Activated B cell treated with CpG ODN at 0.5 μM for 24 hours (primary cell): ENCODE measurements at places on chromosomes 16 and 17.
A peak's percentile ranks its signal among the peaks of the same experiment; 100 is the strongest.

DNA sequence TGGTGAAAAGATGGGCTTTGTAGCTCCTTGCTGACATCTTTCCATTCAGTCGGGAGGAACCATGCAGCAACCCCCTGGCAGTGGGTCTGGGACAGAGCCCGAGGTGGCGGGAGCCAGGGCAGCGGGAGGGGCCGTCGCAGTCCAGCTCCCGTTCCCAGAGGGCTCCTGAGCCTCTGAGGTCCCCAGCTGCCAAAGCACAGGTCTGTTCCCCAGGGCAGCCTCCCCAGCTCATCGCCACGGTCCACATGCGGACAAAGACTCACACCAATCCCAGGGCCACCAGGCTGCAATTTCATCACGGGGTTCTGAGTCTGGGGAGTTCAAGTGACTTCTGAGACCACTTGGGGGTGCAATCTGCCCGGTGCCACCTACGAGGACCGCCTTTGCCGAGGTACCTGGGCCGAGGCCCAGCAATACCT, 196.0 kb downstream of the RBFOX3 start:
- DNase-seq, result no peak

GRCh38 chr16:15983898-15984297, 34.5 kb downstream of the ABCC1 start:
- no peak for DNase-seq

- DNase-seq, result no peak
Measured at GRCh38 chr17:80847496-80848230, 144.0 kb upstream of the CHMP6 start.

DNA sequence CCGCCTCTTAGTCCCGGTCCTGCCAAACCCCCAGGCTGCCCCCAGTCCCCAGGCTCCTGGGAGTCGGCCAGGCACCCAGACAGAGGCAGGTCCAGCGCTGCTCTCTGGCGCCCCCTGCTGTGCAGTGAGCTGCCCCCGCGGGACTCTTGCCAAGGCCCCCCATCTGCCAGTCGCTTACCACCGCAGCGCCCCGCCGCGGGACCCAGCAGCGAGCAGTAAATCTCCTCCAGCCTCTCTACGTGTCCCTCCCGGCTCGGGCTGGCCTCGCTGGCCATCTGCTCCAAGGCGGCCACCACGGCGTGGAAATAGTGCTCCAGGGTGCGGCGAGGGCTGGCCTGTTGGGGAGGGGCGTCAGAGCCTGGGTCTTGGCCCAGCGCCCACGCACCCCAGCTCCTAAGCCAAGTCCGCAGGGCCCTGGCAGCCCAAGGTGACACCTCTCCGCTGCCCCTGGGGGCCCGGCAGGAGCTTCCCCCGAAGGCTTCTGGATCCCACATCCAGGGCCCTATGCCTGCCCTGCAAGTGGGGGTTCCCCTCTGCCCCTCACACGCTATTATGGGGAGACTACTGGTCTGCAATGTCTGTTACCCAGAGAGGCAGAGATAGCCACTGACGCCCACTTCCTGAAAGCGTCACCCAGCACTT, 33.7 kb upstream of the MFSD6L start:
- peak; percentile 31 for DNase-seq

GRCh38 chr17:56175299-56175955, 22.2 kb downstream of the ANKFN1 start:
- no peak for DNase-seq

DNA sequence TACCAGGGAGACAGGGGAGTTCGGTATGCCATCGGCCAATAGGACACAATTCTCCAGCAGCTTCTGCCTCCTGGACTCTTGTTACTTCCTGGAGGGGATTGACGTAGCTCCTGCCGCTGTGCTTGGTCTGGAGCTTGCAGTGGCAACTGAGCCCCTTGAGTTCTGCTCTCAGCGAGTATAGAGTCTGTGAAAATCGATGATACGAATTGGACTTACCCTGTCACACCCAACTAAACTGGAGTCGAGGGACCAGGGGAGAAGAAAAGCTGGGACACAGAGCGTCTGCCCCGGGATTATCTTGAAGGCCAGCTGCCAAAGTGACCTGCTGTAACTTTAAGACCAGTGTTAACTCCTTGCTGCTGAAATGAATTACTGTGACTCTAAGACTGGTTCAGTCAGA, 22.2 kb downstream of the SEC14L1 start:
- DNase-seq, result no peak
